ENCODE measurements at places on chromosomes 6 and 20.

GRCh38 chr6:20286968-20287565 is 74.8 kb upstream of the MBOAT1 start:
- no peak for DNase-seq

DNA sequence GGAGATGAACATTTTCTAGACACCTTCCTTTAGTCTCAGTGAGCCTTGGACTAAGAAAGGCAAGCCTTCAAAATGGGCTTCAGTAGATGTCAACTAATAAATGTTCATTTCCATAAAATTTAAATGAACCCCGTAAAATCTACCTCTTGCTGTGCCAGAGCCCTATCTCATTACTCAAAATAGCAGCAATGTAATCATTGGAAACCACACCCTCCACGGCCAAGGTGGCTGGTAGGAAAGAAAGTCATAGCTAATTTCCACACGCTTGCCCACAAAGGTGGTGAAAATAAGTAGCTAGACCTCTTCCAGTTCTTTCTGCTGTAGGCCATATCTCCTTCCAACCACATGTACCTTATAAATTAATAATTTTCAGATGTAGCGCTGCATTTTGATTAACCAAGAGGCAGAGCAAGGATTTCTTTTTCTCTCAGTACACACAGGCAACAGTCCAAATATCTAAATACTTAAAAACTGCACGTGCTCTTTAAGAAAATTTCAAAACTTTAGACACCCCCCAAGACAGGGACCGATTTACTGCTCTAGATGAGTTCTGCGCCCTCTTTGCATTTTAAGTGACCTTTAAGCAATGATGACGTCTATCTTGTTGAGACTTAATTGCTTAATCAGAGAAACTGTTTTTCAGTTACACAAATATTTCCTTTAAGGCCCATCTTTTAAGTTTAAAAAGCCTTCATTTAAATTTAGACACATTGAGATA is 290.8 kb downstream of the ZNF217 start:
- no peak for DNase-seq

DNA sequence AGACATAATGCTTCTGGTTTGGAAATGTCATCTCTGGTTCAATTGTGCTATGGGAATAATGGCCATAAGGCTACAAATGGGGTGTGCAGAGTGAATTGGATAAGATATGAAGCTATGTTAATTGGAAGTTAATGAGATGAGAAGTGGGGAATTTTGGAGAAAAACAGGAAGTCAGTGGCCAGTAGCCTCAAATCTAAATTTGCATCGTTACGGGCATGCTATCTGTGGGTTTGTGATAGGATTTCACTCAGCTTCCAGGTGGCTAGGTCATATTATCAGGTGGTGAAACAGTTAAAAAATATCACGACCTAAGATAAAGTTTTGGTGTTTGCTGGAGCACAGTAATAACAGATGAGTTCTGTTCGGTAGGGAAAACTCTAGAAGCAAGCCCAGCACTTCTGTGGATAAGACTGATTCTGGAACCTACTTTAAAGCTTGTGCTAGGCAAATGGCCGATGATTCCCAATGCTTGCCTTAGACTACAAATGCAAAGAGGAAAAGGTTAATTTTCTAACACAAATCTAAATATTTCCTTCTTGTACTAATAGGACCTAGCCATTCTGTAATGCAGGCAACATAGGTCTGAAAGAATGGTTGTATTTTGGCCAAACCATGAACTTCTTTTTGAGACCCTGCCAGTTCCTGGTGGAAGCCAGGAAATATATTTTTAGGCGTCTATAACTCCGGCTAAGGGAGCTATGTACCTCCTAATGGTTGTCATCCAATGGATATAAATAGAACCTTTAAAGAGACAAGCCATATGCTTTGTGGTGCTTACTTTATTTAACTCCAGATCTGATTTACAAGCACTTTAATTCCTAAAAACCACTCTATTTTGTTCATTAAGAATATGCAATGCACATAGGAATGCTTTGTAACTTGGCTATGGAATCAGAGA is 111.0 kb downstream of the PLCB1 start:
- no peak for DNase-seq

GRCh38 chr6:46393940-46394337 is 97.3 kb downstream of the RCAN2 start:
- DNase-seq, result no peak

- DNase-seq, result no peak
Observed at GRCh38 chr6:4853349-4853748, 77.1 kb downstream of the CDYL start.

GRCh38 chr6:112909781-112910180 is 562.7 kb downstream of the RFPL4B start:
- no peak for DNase-seq

- DNase-seq, result no peak
Observed at GRCh38 chr6:9412951-9413559, 977.7 kb upstream of the SLC35B3 start.

- peak; percentile 62 for DNase-seq
Observed at GRCh38 chr6:73309785-73310502, 44.1 kb downstream of the DPPA5 start.

DNA sequence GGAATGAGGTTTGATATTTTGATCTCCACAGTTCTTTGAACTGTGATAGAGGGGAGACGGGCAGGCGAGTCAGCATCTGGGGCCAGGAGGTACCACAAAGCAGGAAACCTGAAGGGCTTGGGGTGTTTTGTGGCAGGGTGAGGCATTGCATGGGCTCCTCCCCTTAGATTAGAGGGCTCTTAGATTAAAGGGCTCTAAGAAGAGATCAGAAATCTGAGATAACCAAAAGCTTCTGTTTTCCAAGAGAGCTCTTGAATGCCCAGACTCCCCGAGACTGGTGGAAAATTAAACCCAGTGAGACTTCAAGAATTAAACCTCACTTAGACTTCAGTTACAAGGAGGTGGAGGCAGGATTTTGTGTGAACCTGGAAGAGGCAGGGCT is 2.4 kb upstream of the GPX5 start:
- peak; percentile 60 for DNase-seq

- no peak for DNase-seq
Observed at GRCh38 chr20:19735446-19735845, 22.6 kb upstream of the RIN2 start.

GRCh38 chr6:29941016-29941415 is 1.3 kb upstream of the HLA-A start:
- DNase-seq, result no peak

DNA sequence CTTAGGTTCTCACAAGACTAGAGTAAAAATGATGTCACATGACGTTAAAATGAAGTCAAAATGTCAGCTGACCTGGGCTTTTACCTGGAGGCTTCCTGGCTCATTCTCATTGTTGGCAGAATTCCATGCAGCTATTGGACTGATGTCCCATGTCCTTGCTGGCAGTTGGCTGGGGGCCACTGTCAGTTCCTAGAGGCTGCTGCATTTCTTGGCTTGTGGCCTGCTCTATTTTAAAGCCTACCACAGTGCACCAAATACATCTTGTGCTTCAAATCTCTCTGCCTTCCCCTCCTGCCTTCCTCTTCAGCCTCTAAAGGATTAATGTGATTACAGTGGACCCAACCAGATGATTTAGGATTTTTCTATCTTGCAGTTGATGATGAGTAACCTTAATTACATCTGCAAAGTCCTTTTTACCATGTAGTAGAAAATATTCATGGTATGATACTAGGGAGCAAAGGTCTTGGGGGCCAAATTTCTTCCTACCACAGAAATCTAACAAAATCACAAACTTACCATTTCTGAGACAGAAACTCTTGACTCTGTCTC is 81.9 kb downstream of the FIG4 start:
- DNase-seq, result no peak

DNA sequence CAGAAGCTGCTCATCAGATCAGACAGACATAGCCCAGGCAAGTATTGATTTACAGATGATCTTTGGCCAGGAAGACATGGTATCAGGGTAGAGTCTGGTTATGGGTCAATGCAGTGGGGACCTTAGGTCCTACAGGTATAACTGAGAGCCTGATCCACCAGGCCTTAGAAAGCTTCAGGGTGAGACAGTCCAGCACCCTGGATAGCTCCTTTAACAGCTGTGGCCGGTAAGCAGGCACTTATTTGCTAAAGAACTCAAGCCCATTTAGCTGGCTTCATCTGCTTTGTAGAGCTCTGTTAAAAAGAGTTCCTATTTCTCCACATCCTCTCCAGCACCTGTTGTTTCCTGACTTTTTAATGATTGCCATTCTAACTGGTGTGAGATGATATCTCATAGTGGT is 39.6 kb downstream of the ESR1 start:
- no peak for DNase-seq

DNA sequence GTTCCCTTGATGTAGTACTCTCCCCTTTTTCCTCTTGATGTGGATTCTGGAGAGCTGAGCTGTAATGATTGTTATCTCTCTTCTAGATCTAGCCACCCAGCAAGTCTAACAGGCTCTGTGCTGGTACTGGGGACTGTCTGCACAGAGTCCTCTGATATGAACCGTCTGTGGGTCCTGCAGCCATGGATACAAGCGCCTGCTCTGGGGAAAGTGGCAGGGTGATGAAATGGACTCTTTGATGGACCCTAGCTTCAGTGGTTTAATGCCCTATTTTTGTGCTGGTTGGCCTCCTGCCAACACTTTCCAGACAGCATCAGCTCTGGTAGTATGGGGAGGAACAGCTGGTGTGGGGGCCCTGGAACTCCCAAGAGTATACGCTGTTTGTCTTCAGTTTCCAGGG is 216.3 kb downstream of the ADGRG6 start:
- DNase-seq, result no peak

GRCh38 chr6:6564154-6564553 is 24.4 kb upstream of the LY86 start:
- DNase-seq, result no peak

DNA sequence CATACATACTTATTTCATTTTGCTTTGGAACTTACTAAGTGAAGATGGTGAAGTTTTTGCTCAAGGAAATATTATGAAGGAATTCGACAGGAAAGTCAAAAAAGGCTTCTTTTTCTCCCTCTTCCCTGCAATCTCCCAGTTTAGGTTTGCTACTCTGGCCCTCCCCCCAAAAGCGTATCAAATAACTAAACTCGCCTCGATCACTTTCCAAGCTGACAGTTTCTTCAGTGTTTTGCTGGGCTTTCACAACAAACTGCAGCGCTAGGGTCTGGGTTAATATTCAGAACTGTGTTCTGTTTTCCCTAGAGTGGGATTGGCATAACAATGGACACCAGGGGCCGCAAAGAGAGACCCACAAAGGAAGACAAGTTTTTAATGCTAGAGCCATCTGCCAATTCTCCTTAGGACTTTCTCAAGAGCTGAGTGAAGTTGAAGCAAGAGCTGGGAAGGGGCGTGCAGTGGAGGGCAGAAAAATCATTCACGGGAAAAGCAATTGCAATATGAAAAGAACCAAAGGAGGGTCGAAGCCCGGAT is 57.8 kb downstream of the ATP9A start:
- no peak for DNase-seq

- no peak for DNase-seq
Observed at GRCh38 chr20:62603907-62604785, 38.2 kb upstream of the SLCO4A1 start.

- DNase-seq, result no peak
Observed at GRCh38 chr6:77463861-77464494, 687 bp upstream of the HTR1B start.

Data from CD8-positive, alpha-beta T cell (primary cell).